ENCODE measurements at places on chromosomes 7 and 10.

DNA sequence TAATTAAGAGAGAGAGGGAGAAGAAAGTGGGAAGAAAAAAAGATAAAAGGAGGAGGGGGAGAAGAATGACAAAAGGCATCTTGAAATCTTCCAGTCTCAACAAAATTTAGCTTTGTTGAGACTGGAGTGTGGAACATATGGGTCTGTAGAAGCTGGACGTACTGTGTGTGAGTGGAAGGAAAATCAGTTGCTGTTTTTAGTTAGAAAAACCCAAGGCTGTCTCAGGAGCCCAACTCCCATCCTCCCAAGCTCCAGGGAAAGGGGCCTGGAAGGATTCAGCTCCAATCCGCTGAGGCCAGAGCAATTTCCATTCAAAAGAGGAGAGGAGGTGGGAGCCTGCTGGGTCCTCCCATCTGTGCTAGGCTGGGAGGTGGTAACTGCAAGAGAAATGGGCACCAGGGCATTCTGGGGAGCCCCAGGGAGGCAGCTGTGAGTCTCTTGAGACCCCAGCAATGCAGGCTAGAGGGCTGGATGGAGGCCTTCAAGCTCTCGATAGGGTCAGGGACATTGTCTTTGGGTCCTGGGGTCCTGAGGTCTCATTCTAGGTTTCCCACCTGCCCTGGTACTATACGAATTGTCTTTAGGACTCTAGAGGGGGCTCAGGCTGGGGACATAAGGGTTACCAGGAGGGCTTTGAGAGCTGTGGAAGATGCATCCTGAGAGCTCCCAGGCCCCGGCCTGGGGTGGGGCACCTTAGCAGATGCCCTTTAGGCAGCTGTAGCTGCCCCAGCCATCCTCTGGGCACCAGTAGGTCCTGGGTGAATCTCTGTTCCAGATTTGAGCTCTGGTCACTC is 21.4 kb downstream of the ADCYAP1R1 start:
- DNase-seq, result no peak

DNA sequence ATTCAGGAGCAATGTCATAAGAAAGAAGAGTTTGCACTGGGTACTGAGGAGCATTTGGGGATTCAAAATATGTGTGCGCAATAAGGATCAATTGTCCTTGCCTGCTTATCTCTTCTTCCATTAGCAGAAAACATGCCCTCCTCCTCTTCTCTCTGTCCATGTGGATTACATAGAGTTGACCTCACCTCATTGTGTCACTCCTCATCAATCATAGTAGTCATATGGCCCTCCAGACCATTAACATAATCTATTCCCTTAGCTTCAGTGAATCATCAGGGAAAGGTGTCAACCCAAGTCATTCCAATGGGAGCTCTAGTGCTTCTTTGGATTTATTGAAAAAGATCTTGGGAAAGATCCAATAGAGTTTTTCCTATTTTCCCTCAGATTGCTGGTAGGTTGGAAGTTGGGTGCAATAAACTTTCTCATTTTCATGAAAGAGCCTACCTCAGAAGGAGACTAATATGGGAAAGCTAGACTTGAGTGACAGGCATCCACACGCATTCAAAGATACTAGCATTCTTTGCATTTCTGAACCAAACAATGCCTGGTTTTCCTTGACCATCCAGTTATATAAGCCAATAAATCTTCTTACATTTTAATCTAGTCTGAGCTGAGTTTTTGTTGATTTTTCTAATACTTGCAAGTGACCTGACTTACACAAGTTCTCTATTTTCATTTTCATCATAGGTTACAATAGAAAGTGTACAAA is 71.5 kb upstream of the FAM13C start:
- DNase-seq, result no peak

DNA sequence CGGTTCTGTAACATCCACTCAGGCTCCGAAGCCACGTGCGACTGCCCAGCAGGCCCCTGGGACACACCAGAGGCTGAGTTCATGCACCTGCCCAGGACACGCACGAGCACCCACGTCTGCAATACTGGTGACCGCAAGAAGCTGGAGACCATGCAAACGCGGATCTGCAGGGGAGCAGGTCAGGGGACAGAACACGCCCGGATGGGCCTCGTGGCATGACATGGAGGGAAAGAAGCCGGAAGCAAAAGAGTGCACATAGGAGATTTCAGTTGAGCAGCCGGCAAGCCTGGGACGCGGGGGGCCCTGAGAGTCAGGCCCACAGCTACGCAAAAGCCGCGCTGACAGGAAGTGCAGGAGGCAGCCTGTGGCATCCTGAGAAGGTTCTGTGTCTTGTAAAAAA is 73.7 kb downstream of the FOXL3 start:
- no peak for DNase-seq

GRCh38 chr10:21515361-21516241 is 9.9 kb downstream of the SKIDA1 start:
- DNase-seq, result no peak

- no peak for DNase-seq
These were observed 414.2 kb upstream of the SEMA3C start for GRCh38 chr7:81333004-81333403.

DNA sequence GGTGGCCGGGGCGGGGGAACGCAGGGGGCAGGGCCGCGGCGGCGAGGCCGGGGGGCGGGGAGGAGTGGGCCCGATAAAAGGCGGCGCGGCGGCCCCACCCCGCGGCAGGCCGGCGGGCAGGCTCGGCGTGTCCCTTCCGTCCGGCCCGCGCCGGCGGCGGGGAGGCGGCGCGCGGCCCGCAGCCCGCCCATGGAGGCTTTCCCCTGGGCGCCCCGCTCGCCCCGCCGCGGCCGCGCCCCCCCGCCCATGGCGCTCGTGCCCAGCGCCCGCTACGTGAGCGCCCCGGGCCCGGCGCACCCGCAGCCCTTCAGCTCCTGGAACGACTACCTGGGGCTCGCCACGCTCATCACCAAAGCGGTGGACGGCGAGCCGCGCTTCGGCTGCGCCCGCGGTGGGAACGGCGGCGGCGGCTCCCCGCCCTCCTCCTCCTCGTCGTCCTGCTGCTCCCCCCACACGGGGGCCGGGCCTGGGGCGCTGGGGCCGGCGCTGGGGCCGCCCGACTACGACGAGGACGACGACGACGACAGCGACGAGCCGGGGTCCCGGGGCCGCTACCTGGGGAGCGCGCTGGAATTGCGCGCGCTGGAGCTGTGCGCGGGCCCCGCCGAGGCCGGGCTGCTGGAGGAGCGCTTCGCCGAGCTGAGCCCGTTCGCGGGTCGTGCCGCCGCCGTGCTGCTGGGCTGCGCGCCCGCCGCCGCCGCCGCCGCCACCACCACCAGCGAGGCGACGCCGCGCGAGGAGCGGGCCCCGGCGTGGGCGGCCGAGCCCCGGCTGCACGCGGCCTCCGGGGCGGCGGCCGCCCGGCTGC is at the start of gene NANOS1:
NANOS1 (plus strand) TSS at position 102 of the 808 bp plus-strand sequence; CDS start at position 190, 88 bp downstream.
- DNase-seq, result peak; percentile 19

GRCh38 chr7:157898802-157899505 is 562.1 kb downstream of the DNAJB6 start:
- no peak for DNase-seq

GRCh38 chr7:25868509-25868908 is 283.5 kb upstream of the NFE2L3 start:
- no peak for DNase-seq

DNA sequence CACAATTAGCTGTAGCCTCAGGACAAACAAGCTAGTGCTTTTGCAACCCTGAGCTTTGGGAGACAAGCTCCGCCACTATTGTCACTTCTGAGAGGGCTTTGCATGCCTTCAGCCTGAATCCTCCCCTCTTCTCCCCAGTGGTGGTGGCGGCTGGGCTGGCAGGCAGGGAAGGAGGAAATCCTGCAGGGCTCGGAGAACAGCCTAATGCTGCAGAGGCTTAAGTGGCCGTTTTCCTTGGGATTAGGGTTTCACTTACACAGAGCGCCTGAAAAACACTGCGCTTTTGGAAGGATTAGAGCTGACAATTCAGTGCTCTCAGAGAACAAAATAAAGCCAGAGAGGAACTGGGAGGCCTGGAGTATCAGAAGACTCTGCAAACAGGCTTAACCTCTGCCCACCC is 71.3 kb downstream of the PAX2 start:
- DNase-seq, result no peak

DNA sequence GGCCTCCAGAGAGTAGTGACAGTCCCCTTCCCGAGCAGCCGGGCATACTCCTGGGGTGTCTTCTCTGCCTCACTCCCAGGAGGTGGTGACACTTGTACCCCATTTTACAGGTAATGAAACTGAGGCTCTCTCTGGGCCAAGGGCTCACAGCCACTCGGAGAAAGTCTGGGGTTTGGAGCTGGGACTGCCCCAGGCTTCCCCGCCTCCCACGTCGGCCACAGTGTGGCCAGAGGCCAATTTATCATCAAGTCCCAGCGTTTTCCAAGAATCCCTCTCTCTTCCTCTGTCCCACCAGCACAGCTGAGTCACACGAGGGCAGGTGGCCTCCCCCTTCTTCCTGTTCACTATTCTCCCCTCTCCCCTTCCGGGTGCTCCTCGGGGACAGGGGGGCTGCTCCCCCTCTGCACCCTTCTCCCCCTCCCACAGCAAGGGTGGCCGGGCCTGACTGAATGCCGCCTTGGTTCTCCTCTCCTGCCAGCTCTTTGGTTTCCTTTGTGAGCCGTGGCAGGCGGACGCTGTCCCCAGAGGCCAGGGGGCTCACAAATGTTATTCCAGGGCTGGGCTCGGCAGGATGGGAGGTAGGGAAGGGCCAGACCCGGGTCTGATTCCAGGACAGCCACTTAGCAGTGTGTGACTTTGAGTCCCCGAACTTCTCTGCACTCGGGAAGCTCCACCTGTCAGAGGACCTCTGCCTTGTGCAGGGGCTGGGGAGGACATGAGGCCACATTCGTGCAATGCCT is 17.7 kb downstream of the CLIP2 start:
- no peak for DNase-seq

- no peak for DNase-seq
These were observed 98.7 kb downstream of the SVOPL start for GRCh38 chr7:138602451-138602850.

GRCh38 chr7:129698516-129699418 is 87.2 kb downstream of the NRF1 start:
- no peak for DNase-seq

DNA sequence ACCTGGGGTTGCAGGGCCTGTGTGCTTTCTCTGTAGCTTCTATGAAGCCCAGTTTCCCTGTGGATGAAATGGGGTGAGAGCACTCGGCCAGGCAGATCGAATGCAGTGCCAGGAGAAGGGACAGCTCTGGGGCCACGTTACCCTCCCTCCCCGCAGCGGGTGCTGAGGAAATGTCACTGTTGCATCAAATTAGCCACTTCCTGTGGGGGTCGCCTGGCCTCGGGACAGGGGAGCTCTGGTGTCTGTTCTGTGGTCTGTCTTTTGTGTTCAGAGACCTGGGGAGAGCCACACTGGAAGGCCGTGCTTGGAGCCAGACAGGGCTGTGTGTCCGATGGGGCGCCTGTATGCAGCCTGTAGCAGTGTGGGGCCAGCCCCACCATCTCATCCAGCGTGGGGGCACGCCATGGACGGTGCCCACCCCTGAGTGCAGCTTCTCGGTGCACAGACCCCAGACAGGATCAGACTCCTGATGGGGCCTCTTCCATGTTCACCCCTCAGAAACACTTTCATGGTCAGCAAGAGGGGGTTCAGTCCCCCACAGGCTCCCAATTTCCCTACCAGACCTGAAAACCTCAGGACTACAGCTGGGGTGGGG is 13.6 kb downstream of the TTYH3 start:
- DNase-seq, result no peak

DNA sequence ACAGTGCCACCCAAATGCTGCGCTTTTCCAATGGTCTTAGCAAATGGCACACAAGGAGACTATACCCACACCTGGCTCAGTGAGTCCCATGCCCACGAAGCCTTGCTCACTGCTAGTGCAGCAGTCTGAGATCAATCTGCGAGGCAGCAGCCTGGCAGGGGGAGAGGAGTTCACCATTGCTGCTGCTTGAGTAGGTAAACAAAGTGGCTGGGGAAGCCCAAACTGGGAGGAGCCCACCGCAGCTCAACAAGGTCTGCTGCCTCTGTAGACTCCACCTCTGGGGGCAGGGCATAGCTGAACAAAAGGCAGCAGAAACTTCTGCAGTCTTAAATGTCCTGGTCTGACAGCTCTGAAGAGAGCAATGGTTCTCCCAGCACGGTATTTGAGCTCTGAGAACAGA is 891.2 kb downstream of the PCDH15 start:
- DNase-seq, result no peak

GRCh38 chr7:79968077-79968648 is 166.5 kb upstream of the GNAI1 start:
- DNase-seq, result no peak

GRCh38 chr7:41786404-41786803 is 83.5 kb upstream of the INHBA start:
- DNase-seq, result no peak

DNA sequence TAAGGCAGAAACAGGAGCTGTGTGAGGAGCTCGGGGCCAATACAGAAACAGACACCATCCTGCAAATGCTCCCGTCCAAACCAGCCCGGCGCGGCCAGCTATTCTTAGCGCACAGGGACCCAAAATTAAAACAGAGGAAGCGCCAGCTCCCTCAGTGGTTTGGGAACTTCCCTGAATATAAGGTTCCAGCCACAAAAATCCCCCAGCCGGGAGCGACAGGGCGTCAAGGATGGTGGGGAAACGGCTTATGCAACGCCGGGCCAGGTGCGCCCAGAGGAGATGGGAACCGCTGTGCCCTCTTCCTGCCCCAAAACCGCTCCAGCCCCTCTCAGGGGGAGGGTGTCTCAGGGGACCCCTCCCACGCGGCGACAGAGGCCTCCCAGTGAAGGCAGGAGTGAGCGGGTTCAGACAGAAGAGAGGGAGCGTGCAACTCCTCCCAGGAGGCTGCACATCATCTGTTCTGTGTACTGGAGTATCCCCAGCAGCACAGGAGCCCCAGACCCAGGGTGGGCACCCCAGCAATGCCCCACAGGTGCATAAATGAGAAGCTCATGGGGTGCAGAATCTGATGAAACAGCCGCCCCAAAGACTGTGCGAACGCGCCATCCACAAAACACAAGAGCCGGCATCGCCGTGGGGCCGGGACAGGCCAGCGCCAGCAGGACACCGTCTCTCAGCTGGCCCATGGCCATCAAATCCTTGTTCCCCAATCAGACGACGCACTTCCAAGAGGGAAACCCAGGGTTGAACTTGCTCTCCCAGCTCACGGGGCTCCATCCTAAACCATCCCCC is 73.9 kb upstream of the PDGFA start:
- DNase-seq, result no peak

GRCh38 chr10:113736576-113736975 is 14.9 kb upstream of the PLEKHS1 start:
- no peak for DNase-seq

DNA sequence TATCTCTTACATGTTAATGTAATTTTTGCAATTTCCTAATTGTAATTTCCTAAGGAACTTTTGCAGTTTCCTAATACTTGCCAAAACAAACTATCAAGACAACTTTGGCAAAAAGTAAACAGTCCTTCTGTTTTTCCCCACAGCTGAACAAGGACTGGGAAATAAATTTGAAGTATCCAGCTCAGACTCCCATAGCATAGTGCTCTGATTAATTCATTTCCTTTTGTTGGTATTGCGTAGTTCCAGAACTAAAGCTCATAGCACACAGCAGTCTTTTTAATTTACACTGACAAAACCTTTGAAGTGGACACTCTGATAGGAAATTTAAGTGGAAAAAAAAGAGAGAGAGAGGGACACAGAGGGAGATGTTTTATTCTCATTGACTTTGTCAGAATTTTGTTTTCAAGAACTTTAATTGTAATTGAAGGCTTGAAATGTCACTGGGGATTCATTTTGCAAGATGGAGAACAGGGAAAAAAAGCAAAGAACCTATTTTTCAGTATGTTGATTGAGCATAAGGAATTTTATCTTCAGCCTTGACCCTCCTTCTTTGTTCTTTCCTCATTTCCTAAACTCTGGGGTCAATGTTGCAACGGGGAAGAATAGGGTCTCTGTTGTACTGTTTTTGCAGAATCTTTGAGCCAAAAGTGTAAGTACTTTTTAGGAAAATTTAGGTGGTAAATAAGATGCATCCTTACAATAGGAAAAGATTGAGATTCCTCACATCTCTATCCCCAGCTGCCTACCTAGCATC is 232.2 kb upstream of the NPSR1 start:
- no peak for DNase-seq

Measured in NCI-H1694 treated with DMSO at 0.1 percent for 48 hours (cell line).